ENCODE measurements at places on chromosomes 5 and 9.

- DNase-seq, result no peak
Observed at GRCh38 chr9:120531683-120532300, 48.2 kb downstream of the CDK5RAP2 start.

GRCh38 chr5:121257621-121258020 is 594.1 kb upstream of the FTMT start:
- DNase-seq, result no peak

- DNase-seq, result no peak
Observed at GRCh38 chr9:105979290-105979689, 284.9 kb downstream of the TMEM38B start.

GRCh38 chr5:72508241-72509170 is 1.3 kb upstream of the ZNF366 start:
- DNase-seq, result no peak
